ENCODE measurements at places on chromosomes 2 and 18.

DNA sequence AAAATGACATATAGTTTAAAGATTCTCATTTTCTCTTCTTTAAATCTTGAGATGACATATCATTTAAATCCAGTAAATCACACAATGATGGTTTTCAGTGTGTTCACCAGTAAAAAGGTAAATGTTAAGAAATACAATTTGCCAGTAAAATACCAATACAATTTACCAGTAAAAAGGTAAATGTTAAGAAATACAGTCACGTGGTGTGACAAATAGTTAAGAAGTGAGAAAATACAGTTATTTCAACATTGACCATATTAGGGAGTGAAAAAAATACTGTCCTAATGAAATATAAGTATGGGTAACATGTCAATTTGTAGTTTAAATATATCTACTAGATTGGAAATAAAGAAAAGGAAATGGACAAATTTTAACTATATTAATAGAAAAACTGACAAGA is 80.5 kb downstream of the DLGAP1 start:
- no peak for DNase-seq

DNA sequence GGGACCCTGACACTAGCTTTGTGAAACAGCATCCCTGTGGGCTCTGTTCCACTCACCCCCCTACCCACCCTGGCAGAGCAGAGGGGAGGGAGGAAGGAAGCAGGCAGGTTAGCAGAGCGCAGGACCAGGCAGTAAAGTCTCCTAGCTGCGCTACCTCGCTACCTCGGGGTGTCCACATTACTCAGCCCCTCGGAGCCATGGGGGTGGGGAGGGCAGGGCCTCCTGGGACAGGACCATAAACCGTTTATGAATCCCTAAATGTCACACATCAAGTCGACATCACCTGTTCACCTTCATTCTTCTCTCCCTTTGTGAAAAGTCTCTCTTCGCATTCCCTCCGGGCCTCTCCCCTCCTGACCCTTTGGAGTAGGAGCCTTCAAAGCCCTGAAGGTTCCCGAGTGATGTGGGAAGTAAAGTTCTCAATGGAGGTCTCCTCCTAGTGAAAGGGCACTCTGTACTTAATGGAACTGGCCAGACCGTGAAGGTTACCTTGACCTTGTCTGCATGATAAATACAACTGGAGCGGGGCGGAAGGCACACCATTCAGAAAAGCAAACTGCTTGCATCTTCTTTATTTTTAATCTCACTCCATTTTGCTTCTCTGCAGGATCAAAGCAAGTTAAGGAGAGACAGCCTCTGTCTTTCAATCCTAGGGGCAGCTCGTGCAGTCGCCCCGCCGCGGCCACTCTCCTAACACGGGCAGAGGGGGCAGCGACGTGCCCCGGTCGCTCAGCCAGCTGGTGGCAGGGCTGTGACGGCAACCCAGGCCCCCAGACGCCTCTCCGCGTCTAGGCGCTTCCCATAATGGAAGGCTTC is 23.7 kb upstream of the SMAD7 start:
- DNase-seq: peak; percentile 33

DNA sequence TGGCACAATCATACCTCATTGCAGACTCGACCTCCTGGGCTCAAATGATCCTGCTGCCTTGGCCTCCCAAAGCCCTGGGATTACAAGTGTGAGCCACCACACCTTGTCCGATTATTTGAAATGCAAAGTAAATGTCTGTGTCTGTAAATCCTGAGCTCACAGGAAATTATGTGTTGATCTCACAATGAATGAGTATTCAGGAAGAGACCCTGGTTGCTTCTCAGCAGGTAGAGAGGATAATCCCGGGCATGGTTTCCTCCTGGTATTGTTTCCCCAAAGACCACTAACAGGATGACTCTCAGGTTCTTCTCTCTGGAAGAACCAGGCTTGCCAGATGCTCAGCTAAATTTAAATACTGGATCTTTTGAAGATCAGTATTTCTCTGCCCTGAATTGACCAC is 147.6 kb downstream of the LDLRAD4 start:
- no peak for DNase-seq

- DNase-seq: no peak
These were observed 14.2 kb upstream of the HK2 start for GRCh38 chr2:74819702-74820101.

DNA sequence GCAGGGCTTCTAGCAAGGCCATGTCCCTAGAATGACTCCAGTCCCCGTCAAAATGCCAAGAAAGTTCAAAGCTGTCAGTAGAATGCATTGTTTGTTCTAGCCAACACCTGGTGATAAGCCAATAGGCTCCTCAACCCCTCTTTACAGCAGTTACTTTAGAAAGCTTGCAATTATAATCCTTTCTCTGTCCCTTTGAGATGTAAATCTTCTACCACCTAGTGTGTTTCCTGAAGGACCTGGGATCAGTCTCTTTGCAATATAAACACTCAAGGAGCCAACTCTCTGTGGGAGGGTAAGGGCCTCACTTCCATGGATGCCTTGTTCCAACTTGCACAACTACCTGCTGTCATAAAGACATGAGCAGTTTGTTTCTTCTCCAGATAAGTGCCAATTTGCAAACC is 301.8 kb downstream of the NBAS start:
- no peak for DNase-seq

GRCh38 chr2:32706815-32707579 is 79.1 kb downstream of the TTC27 start:
- DNase-seq: no peak
